ENCODE measurements at places on chromosomes 16 and 17.

- no peak for DNase-seq
Observed at GRCh38 chr16:28982949-28983348, 1.9 kb upstream of the LAT start.

DNA sequence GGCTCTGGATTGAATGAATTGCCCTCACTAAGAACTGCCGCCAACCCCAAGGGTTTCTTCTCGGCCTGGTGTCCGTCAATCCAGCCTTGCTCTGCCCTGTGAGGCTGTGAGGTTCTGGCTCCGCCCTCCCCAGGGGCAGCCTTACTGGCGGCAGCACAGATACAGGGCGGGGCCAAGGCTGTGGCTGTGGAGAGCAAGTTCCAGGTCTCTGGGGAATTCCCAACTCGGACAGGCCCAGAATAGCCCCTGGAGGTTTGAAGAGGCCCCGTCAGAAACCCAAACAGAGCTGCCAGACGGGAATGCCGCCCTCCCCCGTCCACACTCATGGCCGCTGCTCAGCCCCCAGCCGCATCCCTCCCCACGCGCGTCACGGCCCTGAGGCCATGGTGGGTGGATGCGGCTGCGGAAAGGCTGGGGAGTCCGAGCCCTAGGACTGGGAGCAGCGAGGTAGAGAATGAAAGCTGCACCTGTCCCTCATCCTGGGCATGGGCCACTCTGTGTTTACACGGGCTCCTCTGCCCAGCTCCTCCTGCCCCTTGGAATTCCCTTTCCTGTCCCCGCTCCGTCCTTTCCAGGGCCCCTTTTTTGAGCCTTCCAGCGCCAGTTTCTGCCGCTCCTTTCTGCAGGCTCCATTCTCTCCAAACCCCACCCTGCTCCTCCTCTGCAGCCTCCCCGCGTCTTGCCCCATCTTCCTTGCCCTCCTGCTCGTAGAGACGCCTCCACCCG is 660 bp upstream of the PRRT2 start:
- no peak for DNase-seq

DNA sequence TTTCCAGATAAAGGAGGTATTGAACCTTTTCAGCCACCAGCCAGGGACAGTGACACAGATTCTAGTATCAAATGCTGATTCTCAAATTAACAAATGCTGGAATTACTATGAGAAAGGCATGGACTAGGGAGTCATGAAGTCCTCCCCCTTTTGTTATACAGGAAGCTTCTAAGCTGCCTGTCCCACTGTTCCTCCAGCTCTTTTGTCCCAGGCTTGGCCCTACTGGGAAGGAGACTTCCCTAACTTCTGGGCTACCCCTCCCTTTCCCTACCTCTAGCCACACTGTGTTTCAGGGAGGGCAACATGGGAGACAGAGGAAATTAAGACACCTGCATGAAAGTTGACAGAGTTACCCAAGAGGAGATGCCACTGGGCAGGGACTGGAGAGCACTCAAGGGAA is 192.5 kb downstream of the CDH13 start:
- DNase-seq: no peak

- no peak for DNase-seq
Observed at GRCh38 chr16:47016700-47017133, 43.2 kb upstream of the DNAJA2 start.

DNA sequence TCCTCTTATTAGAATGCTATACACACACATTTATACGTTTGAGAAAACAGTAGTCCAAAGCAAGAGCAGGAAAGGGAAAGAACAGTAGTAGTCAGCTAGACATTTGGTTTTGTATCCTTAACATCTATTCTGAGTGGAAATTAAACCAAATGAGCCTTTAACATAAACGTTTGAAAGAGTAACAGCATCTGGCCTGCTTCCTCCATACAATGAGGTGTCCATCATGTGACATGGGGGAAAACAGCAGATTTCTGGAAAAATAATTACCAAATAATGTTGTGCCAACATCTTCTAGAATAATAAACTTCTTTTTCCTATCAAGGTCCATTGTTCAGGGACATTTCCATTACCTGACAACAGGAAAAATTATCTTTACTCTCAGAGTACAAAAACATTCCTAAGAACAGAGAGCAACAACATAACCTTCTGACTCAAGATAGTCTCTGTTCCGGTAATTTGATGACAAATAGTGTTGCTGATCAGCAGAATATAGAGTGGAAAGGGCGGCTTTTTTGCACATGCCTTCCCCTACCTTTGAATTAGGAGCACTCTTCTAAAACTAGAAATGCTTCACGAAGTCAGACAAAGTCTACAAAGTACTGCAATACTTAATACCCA is 20.2 kb downstream of the CYTH1 start:
- no peak for DNase-seq

DNA sequence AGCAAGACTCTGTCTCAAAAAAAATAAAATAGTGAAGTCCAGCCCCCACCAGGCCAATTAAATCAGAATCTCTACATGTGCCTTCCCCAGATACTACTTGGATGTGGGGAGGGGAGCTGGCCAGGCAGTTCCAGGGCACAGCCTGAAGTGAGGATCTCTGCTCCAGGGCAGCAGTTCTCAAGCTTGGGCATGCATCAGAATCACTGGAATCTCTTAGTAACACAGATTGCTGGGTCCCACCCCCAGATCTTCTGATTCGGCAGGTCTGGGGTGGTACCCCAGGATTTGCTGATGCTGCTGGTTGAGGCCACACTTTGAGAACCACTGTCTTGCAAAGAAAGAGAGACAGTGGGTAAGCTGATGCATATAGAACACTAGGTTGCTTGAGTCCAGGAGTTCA is 8.3 kb upstream of the CDH5 start:
- DNase-seq: no peak

GRCh38 chr17:75566834-75567233 is 20.8 kb upstream of the MYO15B start:
- DNase-seq: no peak

DNA sequence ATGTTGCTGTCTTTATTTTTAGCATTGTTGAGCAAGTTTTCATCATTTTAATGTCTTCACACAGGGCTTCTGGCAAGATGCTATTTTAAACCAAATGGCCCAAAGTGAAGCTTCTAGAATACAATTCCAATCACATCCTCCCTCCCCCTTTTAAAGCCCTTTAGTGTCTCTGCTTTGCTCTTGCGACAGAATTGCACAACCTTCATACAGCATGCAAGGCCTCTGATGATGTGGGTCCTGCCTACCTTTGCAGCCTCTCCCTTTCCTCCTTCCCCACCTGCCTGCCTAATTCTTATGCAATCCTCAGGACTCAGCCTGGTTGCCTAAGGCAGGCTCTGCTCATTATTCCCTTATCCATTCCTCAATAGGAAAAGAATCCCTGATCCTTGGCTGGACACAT is 381.7 kb downstream of the SLC39A11 start:
- no peak for DNase-seq

GRCh38 chr17:32222621-32223020 is 43.0 kb upstream of the RHBDL3 start:
- no peak for DNase-seq

DNA sequence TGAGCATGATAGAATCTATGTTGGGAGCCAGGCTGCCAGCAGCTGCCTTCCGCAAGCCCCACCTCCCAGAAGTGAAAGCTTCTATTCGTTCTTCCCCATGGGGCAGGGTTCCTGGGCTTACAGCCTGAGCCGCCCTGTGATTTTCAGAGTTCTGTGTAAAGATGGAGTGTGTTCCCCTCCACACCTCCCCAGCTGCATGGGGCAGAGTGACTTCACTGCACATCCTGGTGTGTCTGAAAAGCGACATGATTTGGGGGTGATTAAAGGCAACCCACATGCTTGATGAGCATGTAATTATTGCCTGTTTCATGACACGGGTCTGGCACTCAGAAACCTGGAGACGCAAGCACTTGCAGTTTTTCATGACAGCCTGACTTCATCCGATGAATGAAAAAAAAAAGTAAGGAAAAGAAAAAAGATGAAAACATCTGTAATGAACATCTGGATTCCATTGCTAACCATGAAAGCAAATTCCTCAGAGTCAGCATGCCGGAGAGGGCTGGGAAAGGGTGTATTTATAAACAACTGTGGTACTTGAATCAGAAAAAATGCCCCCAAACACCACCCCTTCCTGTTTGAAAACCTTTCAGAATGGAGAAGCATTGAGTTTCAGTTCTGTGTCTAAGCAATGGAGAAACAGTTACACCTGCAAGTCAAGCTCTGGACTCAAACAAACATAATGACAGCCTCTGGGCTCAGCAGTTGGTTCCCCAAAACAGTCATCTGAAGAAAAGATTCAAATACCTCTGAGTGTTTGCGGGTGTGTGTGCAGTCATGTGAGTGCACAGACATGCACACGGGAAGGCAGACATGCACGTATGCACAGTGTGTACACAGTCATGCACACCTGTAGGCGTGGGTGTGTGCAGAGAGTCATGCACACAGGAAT is 266.0 kb downstream of the ENGASE start:
- DNase-seq: no peak

DNA sequence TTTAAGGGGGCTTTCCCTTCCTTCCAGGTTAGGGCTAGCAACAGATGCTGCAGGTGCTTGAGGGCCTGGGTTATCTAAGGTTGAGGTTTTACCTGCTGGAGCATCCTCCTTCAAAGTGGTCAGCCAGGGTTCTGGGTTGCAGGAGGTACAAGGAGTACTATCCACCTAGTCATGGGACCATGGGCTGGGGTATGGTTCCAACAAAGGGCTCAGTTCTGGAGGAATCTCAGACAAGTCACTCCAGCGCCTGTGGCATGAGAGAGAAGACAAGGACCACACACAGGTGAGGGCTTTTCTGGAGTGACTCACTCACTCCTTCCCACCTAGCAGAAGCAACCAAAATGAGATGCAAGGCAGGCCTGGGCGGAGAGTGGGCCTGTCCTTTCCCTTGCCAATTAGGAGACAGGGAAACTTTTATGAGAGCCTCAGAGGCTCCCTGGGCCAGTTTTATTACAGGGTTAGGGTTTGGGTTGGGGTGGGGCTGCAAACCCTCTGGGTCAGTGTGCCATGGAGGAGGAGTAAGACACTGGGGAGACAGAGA is 2.2 kb downstream of the MYO19 start:
- DNase-seq: no peak

DNA sequence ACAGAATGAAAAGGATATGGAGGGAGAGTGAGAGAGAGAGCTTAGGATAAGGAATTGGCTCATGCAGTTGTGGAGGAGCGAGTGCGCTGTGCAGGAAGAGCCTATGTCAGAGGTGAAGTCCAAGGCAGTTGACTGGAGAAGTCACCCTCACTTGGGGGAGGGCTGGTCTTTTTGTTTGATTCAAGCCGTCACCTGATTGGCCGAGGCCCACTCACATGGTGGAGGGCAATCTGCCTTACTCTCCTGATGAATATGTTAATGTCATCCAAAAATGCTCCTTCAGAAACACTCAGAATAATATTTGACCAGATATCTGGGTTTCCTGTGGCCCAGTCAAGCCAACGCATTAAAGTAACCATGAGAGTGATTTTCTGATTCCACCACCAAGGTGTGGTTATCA is 131.7 kb downstream of the KATNIP start:
- DNase-seq: no peak

- no peak for DNase-seq
Observed at GRCh38 chr17:15233022-15233805, 31.9 kb downstream of the PMP22 start.

DNA sequence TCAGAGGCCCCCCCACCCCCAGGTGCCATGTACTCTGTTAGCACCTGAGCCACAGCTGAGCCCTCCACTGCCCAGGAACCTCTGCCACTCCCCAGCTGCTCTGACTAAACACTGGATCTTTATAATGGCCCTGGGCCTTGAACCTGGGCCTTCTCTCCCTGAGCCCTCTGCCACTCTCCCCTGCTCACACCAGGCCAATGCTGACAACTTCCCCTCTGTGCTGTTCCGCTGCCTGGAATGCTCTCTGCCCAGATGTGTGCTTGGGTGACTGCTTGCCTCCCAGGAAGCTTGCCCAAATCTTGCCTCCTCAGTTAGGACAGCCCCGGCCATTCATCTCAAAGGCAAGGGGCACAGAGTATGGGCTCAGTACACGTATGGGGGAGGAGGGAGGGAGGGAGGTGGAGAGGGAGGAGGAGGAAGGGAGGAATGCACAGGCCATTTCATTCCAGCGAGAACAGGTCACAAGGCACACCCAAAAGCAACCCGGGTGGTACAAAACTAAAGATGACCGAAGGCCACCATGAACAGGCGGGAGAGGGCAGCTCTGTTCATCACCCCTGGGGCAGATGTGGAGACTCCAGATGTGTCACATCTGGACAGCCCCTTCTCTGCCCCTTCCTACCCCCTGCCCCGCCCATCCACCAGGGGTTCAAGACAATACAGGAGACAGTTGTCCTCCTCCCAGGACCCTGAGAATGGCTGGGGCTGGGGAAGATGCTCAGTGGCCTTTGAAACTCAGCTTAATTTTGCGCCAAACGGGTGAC is 15.3 kb upstream of the TNFRSF13B start:
- no peak for DNase-seq

DNA sequence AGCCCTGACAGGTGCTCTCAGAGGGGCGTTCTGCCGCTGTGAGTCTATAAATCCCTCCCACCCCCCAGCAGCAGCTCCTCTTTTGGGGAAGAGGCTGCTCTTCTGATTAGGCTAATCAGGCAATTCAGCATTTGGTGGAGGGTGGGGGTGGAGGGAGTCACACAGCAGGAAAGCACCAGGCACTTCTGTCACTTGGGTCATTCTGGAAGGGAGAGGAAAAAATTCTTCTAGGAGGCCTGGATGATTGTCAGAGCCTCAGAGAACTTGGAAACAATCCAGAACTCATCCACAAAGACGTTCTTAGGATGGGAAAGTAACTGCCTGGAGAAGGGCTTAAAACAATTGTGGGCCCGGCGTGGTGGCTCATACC is 7.3 kb upstream of the SSTR2 start:
- no peak for DNase-seq

- DNase-seq: no peak
Observed at GRCh38 chr16:26345966-26346365, 654.2 kb downstream of the HS3ST4 start.

GRCh38 chr16:86376837-86377236 is 133.5 kb upstream of the FOXF1 start:
- DNase-seq: no peak

DNA sequence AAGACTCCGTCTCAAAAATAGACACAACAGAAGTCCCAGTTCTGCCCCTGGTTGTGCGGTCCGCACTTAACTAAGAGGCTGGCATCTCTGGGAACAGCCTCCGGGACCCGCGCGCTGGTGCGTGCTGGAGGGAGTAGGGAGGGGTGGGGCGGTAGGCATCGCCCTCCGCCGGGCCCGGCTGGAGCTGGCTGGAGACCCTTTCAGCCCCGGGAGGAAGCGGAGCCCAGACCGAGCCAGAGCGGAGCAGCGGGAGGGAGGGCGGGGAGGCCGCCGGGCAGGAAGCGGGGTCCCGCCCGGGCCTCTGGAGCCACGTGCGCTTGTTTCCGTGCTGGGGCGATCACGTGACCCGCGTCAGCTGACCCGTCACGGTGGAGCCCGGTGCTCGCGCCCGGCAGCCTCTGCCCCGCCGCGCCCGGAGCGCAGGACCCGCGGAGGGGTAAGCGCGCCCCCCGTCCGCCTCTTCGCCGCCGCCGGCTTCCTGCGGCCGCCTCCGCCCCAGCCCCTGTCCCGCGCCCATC is at the start of gene WDR81:
TSS of gene WDR81 (plus strand) at position 354 of the 518 bp plus-strand sequence. CDS start 256 bp downstream, outside the sequence.
- DNase-seq: no peak

GRCh38 chr17:59707971-59708430 is 547 bp downstream of the VMP1 start:
- DNase-seq: no peak

- DNase-seq: no peak
Observed at GRCh38 chr16:4231886-4232285, 10.0 kb downstream of the SRL start.

GRCh38 chr16:72976438-72977064 is 71.4 kb downstream of the ZFHX3 start:
- DNase-seq: no peak
